ENCODE measurements at places on chromosomes 7 and 10. TPM values are rescaled to one million over a fixed set of nuclear protein-coding genes. Genes with fewer than 3 reads are reported as not detected.

DNA sequence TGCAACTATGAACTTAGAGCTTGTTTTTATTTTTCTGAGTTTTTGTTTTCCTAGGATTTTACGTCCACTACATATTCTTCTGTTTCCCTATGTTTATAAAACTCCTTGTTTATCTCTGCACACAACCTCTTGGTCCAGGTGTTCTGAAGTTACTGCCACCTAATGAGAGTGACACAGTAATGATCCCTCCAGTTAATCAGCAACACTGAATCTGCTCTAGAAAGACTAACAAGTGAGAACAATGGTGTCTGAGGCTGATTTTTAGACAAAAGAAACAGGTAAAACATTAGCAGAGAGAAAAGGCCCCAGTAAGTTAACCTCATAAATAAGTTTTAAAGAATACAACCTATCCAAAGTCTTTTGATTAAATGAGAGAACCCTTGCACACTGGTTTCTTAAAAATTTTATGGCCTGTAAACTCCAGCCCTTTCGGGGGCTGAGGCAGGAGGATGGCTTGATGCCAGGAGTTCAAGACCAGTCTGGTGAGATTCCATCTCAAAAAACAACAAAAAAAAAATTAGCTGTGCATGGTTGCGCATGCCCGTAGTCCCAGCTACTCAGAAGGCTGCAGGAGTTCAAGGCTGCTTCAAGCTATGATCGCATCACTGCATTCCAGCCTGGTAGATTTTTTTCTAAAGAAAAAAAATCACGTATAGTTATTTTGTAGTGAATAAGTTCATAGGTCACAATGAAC, 397.6 kb downstream of the MAGI2 start:
- DNase-seq: no peak

GRCh38 chr7:17434841-17435692, 136.6 kb downstream of the AHR start:
- no peak for DNase-seq

Gene ITPRID1
- not detected for total RNA-seq

Gene TMEM225B
- 1.4 TPM for total RNA-seq

- no peak for DNase-seq
These were observed 284.3 kb upstream of the NEBL start for GRCh38 chr10:21181451-21181850.

Gene LRGUK
- total RNA-seq: 0.51 TPM

Gene TYW1
- 26.7 TPM for total RNA-seq

Gene PNLIPRP1
- 1.4 TPM for total RNA-seq

Gene TUBAL3
- total RNA-seq: not detected

Gene NUTM2A
- 1.1 TPM for total RNA-seq

GRCh38 chr7:98110249-98111022, 3.8 kb downstream of the LMTK2 start:
- no peak for DNase-seq

Measured in T-cell (primary cell).